Activated T-cell treated with anti-CD3 and anti-CD28 coated beads, Interleukin-2, amount 50 U/mL, for 48 hours (primary cell): ENCODE measurements at places on chromosomes 4 and X.
A peak's percentile ranks its signal among the peaks of the same experiment; 100 is the strongest.

DNA sequence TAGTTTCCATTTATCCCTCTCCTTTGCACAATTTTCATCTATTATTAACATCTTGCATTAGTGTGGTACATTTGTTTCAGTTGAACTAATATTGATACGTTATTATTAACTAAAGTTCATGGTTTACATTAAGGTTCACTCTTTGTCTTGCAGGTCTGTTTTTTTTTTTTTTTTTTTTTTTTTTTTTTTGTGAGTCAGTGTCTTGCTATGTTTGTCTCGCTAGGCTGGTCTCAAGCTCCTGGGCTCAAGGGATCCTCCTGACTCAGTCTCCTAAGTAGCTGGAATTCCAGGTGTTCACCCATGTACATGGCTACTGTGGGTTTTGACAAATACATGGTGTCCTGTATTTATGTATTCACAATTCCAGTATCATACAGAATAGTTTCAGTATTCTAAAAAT is 6.8 kb downstream of the TBC1D19 start:
- DNase-seq = no peak

DNA sequence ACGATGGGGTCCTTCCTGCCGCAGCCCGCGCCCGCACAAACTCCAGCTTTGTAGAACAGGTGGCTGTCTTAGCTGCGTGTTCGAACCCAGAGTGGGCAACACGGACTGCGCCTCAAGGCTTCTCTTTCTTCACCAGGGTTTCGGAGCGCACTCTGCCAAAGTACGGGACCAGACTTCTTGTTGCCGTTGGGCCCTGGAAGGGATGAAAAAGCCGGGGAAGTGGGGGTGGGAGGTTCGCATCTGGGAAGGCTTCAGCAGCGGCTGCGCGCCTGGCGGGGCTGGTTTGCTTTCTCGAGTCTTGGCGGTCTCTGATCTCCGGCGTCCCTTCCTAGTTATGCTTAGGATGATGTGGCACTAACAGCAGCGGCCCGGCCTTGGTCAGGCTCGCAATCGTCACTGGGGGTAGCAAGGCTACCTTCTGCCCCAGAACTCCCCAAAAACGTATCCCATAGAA is 673 bp downstream of the PARM1 start:
- DNase-seq = peak; percentile 17

- DNase-seq = no peak
Observed at GRCh38 chr4:140331245-140331644, 42.2 kb upstream of the SCOC start.

GRCh38 chrX:153763298-153763932 is 634 bp upstream of the PLXNB3 start:
- peak; percentile 14 for DNase-seq

DNA sequence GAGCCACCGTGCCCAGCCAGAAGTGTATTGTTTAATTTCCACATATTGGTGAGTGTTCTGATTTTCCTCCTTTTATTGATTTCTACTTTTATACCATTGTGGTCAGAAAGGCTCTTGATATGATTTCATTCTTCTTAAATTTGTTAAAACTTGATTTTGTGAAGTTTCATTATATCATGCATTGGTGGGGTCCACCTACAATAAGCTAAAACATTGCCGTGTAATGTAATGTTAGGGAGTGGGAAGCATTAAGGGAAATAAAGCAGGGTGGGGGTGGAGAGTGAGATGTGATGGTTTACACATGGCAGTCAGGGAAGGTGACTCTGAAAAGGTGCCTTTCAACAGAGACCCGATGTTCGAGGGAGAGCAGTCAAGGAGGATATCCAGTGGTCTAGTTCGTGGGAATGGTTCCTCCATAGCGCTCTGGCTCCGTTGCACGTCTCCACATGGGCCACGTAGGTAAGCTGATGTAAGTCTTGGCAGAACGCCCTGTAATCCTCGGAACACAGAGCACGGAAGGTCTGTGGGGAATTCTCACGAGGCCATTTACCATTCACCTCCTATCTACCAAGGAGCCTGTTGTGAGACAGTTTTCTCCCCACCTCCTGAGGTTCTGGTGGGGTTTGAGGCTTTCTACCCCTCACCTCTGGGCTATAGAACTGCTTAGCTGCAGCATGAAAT is 7.7 kb upstream of the WDR13 start:
- DNase-seq = no peak

DNA sequence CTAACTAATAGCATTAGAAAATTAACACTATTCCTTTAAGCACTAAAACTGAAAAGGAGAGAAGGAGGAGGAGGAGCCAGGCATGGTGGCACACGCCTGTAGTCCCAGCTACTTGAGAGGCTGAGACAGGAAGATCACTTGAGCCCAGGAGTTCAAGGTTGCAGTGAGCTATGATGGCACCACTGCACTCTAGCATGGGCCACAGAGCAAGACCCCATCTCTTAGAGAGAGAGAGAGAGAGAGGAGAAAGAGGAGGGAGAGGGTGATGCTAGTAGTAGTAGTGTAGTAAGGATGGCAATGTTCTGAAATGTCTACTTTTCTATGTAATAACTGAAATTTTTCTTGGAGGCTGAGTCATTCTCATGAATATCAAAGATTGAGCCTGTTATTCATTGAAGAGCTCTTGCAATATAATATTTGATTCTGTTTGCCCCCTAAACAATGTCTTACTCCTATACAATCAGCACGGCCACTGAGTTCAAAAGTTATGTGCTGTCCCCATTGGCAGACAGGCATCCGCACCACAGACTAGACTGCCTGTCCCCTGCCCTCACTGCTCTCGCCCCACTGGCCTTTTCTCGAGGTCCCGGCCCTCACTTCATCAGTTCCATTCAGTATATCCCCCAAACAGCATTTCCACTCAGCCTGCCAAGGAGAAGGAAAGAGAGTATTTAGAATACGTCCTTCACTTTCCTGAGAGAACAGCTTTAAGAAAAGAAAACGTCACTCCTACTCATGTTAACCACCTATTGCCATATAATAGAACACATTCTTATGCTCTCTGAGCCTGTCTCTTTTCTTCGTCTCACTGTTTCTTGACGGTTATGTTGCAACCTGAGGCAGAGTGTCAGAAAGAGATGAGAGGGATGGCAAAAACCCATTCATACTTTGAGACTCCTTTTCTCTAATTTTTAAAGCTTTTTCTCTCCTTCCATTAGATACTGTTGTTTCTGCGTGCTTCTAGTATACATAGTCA is 238.1 kb downstream of the PALLD start:
- DNase-seq = no peak

- no peak for DNase-seq
Observed at GRCh38 chr4:83858131-83858530, 322.2 kb downstream of the GPAT3 start.

- no peak for DNase-seq
Observed at GRCh38 chrX:7635604-7636003, 207.4 kb upstream of the VCX start.

DNA sequence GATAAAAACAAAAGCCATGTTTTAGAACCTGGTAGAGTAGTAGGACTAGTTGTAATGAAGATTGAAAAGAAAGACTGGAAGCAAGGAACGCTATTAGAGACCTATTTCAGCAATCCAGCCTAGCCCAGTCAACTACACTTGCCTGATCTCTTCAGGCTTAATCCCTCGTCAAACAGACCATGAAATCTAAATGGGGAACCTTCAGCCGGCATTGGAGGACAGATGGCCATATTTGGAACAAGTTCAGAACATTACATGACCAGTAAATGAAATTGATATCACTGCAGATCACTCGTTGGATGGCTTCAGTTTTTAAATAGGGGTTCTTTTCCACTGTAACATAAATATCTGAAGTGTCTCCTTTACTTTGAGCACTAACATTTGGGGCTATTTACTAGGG is 84.8 kb upstream of the WDR44 start:
- DNase-seq = no peak

DNA sequence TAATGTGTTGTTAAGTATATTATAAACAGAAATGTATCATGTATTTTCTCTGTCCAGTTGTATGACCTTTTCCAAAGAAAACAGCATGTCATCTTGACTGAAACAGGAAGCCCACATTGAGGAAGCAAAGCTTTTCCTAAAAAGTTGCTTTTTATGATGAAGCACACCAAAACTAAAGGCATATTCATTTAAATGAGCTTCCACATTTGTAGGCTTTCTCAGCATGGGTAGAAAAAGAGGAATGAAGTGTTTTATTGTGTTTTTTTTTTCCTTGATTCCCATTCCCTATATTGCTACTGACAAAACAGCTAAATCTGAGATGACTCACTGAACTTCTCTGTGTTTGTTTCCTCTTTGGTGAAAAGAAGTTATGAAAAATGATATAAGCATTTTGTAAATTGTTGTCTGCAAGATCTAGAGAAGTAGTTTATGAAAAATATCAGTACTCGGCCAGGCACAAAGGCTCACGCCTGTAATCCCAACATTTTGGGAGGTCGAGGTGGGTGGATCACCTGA is 32.5 kb upstream of the FRAS1 start:
- no peak for DNase-seq

DNA sequence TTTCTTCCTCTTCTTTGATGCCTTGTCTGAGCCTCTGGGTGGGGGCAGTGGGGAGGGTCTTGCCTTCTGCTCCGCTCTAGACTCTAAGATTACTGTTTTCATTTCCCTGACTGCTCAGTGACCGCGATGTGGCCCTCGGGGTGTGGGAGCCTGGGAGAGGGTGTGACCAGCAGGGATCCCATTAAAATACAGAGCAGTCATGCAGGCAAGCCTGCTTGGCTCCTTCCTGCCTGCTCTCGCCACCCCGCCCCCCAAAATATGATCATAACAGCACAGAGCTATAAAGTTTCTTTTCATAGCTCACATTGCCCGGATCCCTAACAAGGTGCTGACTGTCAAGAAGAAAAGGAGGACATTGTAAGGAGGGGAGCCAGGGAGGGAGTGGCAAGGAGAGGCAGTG is 332.9 kb downstream of the RAB28 start:
- no peak for DNase-seq

- DNase-seq = no peak
Observed at GRCh38 chrX:70505451-70505841, 60.8 kb downstream of the DLG3 start.

DNA sequence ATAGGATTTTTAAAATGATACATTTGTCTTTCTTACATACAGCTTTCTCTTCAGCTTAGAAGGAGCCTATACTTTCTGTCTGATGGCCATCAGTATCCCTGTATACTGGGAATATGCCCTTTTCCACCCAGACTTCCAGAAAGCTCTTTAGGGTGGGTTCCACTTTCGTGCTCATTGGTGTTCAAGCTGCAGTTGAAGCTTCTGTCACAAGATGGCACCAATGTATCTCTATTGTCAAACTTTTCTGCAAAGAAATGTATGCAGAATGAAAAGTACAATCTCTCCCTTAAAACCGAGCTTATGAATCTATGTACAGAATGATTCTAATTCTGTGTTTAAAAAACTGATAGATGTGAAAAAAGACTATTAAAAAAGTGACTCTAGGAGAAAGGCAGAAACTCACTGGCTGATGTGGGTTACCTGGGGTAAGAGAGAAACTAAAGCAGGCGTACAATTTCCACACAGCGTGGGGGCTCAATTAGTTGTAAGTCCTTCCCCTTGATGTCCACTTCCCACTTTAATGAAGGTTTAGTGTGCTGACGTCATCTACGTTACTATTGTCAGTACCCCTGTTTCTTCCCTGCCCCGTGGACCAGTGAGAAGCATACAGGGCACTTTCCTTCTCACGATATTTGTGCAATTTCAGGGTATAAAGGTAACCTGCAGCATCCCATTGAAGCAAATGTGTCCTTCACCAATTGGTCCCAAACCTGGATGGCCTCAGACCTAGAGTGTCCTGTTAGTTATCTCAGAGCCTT is 57.3 kb upstream of the TCEAL2 start:
- no peak for DNase-seq

GRCh38 chrX:70196961-70197720 is 19.9 kb downstream of the DGAT2L6 start:
- DNase-seq = peak; percentile 74

GRCh38 chr4:5957076-5957475 is 61.2 kb downstream of the C4orf50 start:
- DNase-seq = no peak

DNA sequence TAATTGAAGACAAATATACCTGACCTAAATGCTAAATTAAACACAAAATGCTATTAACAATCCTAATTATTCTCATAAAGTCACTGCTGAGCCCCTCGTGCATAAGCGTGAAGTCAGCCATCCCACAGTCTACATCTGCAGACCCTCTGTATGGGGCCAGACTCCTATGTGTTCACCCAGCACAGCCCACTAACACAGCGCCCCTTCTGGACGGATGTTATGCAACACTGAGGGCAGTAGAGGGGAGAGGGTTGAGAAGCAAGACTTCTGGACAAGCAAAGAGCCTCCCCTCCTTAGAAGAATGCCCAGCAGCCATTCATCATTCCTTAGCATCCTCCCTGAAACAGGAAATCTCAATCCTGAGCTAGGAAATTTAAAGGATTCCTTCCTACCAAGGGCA is 7.9 kb downstream of the TRPC3 start:
- peak; percentile 40 for DNase-seq

DNA sequence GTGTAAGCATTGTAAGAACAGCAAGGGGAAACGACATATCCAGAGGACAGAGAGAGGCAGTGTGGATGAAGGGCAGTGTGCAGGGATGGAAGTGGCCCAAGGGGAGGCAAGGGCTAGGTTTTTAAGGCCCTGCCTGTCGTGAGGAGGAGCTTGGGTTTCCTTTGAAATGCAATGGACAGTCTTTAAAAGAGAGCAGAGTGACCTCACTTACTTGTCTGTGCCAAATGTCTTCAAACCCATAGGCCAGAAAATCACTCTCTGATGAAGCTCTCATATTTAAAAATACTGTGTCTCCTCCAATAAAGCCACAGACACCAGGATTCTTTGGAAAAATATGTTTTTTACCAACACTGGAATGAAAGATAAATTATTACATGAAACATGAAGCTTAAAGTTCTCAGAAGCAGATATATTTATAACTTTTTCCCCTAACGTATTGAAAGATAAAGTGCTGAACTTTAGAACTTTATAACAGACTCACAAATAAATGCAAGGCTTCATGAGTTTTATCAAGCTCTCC is 19.2 kb upstream of the ATXN3L start:
- no peak for DNase-seq

DNA sequence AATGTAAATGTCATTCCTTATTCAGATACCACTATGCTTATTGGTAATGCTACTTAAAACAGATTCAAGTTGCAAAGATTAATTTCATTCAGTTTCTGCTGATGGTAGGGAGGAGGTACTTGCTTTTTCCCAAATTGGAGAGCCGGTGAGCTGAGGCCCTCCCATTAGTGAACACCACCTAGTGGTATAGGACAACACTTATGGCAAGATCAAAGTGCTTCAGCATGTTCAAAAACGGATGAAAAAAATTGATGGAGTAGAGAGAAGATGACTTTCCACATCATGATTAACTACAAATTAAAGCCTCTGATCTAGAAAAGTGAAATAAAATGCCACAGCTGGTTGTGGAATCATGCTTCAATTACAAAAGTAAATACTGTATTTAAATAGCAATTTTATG is 112.9 kb downstream of the MBNL3 start:
- DNase-seq = no peak
